Activated CD4-positive, alpha-beta T cell treated with anti-CD3 and anti-CD28 coated beads, Interleukin-2, amount 50 U/mL, for 4 hours (primary cell): ENCODE measurements at places on chromosomes 3 and 15.

- no peak for DNase-seq
Observed at GRCh38 chr3:41274944-41275668, 75.8 kb downstream of the CTNNB1 start.

DNA sequence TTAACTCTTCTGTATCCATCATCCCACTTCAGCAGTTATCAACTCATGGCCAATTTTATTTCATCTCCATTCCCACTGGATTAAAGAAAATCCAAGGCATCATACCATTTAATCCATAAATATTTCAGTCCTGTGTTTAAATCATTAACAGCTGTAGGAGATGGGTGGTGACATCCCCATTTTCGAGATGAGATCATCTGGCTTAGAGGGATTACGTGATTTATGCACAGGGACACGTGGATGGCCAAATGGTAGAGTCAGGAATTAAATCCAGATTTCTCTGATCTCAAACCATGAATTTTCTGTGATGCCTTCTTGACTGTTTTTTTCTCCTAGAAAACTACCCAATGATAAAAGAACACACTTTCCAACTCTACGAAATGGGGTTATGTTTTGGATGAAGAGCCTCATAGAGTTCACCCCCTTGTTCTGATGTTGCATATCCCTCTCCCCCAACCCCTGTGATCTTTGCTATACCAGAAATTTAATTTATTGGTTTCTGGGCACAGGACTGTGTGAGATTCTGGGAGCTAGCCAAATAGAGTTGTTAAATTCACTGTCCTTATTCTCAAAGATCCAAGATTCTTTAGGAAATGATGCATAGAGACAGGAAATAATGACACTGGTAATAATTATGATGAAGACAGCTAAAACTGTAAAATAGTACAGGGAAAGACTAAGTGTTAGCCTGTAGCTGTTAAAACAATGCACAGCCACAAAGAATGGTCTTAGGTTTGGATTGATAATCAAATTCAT is 7.4 kb downstream of the ZNF589 start:
- DNase-seq, result no peak

DNA sequence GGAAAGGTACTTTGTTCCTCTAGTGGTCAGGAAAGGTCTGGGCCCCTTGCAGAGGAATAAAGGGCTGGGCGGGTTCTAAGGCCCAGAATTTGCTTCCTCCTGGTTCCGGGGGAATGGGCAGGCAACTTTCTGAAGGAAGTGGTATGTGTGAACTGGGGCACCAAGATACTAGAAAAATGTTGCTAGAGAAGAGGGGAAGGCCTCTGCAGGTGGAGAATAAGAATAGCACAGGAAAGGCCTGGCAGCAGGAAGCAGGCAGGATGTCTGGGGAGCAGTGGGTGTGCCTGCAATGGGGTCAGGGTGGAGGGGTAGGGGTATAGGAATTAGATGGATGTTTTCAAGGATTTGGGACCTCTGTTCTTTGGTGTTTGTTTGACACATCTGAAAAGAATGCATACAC is 2.0 kb downstream of the SLC22A13 start:
- no peak for DNase-seq

DNA sequence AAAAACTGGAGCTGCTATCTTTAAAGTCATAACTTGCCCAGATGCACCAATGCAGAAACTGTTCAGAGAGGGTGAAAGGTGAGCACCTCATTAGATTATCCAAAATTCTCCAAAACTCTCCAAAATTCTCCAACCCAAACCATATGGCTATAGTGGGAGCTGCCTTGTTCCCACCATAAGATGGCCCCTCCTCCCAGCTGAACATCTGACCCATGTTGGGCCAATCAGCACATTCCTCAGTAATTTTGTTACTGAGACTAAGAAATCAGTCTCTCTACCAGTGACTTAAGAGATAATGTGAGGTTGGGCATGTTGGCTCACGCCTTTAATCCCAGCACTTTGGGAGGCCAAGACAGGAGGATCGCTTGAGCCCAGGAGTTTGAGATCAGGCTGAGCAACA is 32.8 kb downstream of the DPH3 start:
- no peak for DNase-seq

DNA sequence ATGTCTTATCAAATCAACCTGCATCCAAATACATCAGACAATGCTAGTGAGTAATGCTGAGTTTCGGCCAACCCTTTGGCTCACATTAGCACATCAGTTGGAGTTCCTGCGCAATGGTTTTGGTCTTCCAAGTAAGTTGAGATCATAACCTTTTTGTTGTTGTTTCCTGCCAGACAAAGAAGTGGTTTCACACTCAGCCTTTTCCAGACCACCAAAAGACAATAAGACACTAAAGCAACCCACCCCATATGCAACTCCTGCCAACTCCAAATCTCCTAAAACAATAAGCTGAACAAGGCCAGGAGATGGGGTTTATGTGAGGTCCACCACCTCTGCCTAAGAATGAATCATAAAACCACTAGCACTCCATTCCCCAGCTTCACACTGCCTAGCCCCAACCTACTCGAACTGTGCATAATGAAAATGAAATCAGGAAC is 177.0 kb downstream of the ERC2 start:
- DNase-seq, result no peak

DNA sequence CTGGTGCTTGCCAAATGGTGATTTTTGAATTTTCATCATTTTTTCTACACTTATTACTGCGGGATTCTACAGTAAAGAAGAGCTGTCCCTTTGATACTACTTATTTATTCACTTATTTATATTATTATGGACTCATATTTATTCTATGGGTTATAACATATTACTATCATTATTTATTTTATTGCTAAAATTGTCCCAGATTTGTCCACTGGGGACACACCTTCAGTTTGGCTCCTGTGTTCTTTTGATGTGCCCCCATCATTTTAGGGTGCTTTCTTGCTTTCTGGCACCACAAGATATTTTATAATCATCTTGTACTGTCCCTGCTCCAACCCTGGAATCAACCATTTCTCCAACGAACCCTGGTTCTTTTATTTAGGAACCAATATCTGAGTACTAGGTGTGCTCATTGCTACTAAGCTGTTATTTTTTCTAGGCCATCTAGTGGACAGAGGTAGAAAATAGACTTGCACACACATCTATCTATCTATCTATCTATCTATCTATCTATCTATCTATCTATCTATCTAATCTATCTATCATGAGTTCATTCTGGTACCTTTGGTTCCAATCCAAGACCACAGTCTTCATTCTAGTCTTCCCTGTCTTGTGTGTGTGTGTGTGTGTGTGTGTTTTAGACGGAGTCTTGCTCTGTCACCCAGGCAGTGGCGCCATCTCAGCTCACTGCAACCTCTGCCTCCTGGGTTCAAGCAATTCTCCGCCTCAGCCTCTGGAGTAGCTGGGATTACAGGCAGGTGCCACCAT is 16.0 kb downstream of the SLC22A14 start:
- DNase-seq, result no peak

GRCh38 chr15:88890495-88890894 is 4.8 kb downstream of the HAPLN3 start:
- no peak for DNase-seq

DNA sequence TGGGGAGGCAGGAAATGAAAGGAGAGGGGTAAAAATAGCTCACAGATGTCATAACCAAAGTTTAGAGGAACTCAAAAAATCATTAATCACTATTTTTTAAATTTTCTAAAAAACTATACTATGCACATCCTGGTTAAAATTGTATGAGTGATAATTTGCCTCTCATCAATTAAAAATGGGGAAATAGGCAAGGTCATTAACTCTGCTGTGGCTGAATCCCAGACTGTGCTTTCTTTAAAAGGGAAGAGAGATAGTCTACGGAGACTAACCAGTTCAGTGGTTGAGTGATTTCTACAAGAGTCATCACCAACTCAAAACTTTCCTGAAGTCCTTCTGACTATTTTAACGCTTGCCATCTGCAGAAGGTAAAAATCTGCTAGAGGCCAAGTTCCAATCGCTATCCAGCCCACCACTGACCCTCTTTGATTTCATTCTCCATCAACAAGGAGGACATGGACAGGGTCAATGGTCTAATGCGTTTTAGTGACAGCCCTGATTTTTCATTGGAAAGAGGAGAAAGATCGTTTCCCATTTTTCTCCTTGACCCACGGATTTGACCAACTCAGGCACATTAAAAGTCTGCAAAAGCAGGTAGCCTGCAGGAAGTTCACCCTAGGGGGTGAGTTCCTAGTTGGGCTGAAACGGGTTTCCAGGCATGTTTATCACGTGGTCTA is 850 bp downstream of the SUCLG2 start:
- peak; percentile 14 for DNase-seq

GRCh38 chr15:77497110-77497737 is 76.5 kb downstream of the HMG20A start:
- DNase-seq, result no peak

GRCh38 chr3:173993299-173993698 is 595.8 kb downstream of the NLGN1 start:
- no peak for DNase-seq

- DNase-seq, result no peak
Observed at GRCh38 chr3:8673083-8673737, 28.6 kb upstream of the SSUH2 start.

DNA sequence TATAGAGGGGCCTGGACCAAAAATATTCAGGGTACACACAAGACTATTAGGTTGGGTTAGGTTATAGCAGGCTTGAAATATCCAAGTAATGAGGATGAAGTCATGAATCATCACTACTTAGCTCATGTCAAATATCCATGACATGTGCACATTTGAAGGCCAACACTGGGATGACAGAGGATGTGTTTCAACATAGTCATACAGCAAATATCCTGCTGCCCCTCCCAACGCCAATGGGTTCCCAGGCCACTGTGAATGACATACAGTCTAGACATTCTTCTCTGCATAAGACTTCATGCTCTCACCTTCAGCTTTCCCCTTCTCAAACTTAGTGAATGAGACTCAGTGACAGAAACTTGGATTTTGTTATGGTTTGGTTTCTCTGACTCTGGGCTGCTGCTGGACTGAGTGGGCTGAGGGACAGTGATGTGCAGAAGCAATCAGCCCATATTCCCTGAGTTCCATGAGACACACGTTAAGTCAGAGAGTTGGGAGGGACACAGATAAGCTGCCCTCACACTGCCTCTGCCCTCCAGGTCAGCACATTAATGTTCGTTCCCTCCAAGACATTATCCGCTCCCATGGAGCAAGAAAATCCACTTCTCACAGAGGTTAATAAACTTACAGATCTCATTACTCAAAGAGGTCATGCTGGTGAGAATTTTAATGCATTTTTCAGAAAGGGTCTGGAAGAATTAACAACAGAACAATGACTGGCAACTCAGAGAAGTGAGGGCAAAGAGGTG is 15.4 kb downstream of the HOMER2 start:
- DNase-seq, result no peak

DNA sequence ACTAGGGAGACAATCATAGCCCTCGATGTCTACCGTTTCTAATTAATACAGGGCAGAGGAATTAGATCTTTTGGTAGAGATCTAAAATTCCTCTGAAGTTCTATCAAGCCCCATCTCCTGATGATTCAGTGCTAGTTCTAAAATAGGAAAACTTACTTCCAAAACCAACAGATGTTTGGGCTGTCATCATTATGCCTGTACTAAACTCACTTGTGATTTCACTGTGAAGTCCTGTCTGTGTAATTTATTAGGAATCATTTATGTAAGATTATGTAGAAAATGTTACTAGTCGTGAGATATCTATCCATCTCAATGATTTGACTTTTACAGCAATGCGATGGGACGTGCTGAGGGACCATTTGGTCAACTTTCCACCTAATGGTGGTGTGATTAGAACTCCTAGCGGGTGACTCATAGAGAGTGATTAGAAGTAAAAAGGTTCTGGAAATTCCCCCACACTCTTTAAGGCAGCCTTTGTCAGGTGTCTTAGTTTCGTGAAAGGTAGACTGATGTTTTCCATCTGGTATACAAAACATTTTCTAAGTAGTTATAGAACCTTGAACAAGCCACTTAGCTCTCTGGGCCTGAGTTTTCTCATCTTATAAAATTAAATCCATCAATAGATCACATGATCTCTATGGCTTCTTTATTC is 34.2 kb downstream of the LIPC start:
- no peak for DNase-seq

- no peak for DNase-seq
Observed at GRCh38 chr3:59480486-59480995, 430.7 kb upstream of the CFAP20DC start.

- DNase-seq, result no peak
Observed at GRCh38 chr3:155491696-155492095, 198.2 kb upstream of the STRIT1 start.

DNA sequence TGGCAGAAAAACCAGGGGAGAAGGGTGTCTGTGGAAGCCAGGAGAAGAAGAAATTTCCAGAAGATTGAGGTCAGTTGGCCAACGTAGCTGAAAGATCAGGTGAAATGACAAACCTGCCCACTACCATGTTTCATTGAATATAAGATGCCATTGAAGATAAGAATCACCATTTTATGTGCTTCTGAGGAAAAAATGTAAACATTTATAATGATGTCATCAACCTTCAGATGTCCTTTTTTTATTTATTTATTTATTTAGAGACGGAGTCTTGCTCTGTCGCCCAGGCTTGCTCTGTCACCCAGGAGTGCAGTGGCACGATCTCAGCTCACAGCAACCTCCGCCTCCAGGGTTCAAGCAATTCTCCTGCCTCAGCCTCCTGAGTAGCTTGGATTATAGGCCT is 4.9 kb upstream of the PODXL2 start:
- DNase-seq, result no peak

GRCh38 chr15:96230526-96231181 is 99.8 kb upstream of the NR2F2 start:
- no peak for DNase-seq

DNA sequence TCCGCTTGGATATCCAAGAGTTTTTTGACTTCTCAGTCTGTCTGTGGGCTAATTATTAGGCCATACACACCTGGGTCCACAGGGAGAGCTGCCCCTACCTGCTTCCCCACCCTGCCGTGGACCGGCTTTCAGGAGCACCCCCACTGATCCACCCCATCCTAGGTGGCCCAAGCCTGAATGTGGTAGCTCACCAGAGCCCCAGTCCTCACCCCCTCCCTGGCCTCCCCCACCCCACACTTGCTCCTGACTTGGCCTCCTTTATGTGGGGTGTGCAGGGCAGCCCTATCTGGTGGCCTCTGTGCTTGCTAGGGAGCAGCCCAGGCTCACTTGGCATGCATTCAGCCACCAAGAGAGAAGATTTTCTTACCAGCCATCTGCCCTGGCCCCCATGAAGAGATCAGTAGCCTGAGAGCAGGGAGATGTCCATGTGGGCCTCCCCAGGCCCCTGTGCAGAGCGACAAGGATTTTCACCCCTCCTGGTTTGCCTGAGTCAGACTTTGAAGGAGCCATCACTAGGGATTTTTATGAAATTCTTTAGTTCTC is 11.2 kb downstream of the LRRK1 start:
- no peak for DNase-seq

DNA sequence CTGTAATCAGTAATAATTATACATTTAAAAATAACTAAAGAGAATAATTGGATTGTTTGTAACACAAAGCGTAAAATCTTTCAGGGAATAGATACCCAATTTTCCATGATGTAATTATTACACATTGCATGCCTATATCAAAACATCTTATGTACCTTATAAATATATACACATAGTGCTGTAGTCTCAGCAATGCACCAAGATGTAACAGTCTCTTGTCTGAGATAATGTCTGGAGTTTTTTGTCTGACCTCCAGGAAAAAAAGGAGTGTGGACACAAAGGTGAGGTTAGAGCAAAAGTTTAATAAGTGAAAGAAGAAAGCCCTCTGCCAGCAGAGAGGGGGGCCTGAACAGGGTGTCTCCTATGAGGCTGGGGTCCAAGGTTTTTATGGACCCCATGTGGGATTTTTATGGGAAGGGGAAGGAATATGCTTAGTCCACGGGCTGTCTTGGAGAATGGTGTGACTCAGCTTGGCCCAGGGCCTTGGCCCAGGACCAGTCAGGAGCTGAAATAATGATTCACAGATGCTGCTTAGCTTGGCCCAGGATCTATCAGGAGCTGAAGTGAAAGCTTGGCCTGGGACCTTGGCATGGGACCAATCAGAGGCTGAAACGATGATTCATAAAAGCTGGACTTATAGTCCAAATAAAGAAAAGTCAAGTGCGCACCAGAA is 545.0 kb downstream of the ZPLD1 start:
- no peak for DNase-seq
